Globus pallidus (tissue), 1 donor: ENCODE measurements at places on chromosomes 12 and 14.

GRCh38 chr12:105983622-105984320, 155.0 kb downstream of the NUAK1 start:
- no peak for DNase-seq

DNA sequence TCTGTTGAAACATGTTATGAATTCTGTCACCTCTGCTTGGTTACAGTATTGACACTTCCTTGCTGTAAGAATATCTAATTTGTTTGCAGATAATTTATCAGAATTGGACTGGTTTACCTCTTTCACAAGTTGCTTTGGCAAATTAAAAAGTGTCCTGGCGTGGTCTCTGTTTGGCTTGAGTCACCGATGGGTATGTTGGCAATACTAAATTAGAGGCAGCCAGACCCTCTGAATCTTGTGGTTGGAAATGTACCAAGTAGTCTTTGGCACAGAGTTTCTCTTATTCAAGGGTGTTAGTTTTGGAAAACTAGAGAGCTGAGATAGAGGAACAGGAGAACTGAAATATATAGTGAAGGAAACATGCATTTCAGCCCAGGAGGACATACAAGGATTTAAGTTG, 521.1 kb upstream of the MGAT4C start:
- peak; percentile 5 for DNase-seq

DNA sequence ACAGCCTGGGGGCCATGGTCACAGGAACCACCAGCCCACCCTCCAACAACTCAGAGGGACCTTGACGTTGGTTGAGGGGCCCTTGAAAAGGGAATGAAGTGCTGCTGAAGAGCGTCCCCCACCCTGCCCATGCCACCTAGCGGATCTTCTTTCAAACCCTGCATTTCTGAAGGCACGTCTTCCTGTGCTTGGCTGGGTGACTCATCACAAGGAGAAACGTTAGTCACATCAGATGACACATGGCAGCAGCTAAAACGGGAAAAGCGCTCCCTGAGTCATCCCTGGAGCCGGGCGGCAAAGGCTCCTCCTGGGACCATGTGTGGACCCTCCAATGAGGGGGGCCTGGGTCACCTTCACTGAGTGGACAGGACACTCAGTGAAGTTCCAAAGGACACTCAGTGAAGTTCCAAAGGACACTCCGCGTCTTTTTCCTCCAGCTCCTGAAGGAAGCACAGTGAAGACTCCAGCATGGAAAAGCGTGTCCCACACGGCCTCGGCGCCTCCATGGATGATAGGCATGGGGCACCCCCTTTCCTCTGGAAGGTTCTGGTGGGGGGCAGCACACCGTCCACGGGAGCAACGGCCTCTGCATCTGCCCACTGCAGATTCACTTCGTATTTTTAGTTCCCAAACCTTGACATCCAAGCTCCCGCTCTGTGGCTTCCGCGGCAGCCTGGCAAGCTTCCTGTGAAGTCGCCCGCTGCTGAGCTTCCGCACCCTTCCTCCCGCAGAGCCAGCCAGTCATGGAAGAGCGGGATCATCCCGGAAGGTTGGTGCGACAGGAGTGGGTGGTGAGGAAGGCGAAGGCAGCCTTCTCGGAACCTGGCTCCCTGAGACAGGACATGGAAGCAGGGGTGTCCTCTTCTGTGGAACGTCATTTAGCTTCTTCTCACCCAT, 383.4 kb downstream of the VRK1 start:
- no peak for DNase-seq

GRCh38 chr12:210277-211141, 3.4 kb downstream of the SLC6A12 start:
- no peak for DNase-seq

DNA sequence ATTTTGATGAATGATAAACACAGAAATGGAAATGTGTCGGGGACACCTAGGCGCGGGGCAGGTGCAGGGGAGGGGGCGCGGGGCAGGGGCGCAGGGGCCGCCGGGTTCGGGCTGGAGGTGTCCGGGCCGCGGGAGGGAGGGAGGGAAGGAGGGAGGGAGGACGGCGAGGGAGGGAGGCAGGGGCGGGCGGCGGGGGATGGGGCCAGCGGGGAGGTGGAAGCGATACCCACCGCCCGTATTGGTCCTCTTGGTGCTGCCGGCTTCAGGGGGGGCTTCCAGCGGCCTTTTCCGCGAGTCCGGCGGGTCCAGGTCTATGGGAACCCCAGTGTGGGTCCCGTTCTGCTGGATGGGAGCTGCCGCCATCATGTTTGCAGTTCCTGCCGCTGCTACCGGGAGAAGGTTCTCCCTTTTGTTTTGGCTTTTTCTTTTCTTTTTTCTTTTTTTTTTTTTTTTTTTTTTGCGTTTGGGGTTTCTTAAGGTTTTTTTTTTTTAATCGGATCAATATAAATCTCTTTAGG, 703 bp downstream of the NOVA1 start:
- peak; percentile 66 for DNase-seq

DNA sequence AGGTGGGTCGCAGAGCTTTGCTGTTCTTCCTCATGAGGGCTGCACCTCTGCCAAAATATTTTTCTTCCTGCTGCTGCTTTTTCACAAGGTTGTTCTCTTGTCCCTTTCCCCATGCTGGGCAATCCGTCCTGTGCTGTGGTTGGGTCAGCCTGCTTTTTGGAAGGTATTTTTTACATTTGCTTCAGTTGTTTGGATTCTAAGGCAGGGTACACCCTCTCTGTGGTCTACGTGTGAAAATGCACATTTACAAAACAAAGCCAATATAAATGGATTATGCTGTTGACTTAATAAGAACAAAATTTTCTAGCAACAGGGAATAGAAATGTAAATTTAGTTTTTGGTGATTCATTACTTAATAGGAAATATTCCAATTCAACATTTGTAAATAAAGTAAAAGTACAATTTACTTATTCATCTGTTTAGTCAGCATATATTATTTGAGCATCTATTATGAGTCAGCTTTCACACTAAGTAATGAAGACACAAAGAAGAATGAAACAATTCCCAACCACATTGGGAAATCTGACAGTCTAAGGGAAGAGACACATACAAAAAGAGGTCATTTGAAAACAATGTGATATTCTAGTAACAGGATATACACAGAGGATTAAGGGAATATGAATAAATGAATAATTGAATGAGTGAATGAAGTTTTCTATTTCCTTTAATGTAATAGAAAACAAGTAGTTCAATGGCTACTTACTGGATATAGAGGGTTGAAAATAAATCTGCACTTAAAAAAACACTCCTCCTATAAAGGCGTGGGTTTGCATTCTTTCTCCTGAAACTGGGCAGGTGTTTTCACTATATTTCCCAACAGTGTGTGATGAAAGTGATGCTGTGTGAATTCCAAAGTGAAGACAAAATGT, 94.6 kb upstream of the PRICKLE1 start:
- no peak for DNase-seq

- DNase-seq, result no peak
Measured at GRCh38 chr12:45381351-45381750, 165.5 kb downstream of the ANO6 start.

DNA sequence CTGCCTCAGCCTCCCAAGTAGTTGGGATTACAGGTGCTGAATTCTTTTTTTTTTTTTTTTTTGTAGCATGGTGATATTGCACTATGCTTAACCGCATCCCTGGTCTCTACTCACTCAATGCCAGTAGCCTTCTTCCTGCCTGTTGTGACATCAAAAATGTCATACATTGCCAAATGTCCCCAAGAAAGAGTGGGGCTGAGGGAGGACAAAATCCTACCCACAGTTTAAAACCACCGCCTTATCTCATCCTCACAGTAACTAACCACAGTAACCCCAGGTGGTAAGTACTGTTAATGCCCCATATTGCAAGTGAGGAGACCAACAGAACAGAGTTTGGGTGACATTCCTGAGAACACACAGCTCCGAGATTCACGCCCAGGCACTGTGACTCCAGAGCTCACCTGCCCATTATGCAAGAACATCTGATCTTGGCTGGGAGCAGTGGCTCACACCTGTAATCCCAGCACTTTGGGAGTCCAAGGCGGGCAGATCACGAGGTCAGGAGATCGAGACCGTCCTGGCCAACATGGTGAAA, 19.6 kb downstream of the MORN3 start:
- no peak for DNase-seq

GRCh38 chr12:57142727-57143126, 4.7 kb downstream of the LRP1-AS start:
- no peak for DNase-seq

- DNase-seq, result no peak
Measured at GRCh38 chr14:30995689-30996088, 29.8 kb upstream of the AP4S1 start.

DNA sequence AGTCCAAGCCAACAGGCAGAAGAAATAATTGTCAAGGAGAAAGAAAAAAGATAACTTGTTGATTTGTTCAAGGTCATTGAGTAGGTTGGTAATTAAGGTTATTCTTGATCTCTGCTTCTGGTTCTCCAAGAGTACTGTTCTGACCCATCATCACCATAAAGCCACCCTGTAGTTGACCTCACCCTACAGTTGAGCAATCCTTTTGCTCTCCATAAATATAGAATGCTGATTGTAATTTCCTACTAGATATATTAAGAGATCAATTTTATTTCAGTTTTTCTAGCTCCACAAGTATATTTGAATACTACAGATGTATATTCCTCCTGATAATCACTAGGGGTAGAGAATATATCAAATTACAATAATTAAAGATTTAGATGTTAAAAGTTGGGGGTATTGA, 350.5 kb upstream of the PDE3A start:
- no peak for DNase-seq

GRCh38 chr12:67710582-67710981, 62.0 kb downstream of the DYRK2 start:
- DNase-seq, result peak; percentile 52

DNA sequence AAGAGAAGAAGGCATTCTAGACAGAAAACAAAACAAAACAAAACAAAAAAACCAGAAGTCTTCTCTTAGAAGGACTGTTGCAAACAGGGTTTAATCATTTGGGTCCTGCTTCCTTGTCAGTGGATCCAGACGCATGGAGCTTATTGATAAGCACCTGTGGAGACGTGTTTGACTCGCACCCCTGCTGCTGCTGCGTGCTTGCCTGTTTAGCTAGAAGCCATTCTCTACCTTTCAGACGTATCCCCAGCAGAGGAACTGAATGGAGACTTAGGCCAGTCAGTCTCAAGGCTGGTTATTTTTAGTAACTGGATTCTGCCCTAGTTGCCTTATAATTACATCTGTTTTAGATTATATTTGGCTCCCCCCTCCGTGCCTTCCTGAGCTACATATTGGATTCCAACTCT, 186.1 kb upstream of the EEA1 start:
- no peak for DNase-seq

GRCh38 chr14:47365233-47365632, 310.2 kb downstream of the MDGA2 start:
- peak; percentile 95 for DNase-seq

GRCh38 chr12:44874981-44875416, 1.1 kb downstream of the NELL2 start:
- no peak for DNase-seq

- no peak for DNase-seq
Measured at GRCh38 chr12:13405961-13406703, 209.6 kb downstream of the EMP1 start.

GRCh38 chr12:98408681-98409080, 106.7 kb upstream of the TMPO start:
- no peak for DNase-seq

DNA sequence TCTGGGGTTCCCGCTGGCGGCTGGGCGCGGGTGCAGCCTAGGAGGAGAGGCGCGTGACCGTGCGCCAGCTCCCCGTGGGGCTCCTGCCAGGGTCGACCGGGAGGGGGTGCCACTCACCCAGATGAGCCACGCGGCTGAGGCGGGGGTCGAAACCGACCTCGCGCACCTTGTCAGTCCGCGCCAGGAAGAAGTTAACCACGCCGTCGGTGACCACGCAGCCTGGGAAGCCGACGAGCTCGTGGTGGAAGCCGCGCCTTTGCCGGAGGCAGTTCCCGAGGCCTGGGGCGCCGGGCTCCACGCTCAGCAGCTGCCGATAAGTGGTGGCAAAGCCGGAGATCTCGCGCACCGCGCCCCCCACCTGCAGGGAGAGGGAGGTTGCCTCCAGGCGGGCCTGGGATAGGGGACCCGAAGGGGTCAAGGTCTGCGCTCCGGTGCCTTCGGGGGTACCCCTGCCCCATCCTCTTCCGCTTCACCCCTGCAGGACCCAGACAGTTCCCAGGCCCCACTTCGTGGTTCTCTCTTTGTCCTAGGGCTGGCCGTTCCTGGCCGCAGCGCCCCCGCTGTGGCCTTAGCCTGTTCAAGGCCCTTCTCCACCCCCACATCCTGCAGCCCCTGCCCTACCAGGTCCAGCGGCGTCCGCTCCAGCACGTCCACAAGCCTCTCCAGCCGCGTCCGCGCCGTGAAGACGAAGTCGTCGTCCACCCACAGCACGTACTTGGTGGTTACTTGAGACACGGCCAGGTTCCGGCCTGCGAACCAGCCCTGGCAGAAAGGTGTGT, 5.3 kb downstream of the B4GALNT1 start:
- no peak for DNase-seq
